ENCODE measurements at places on chromosomes 6 and 20. TPM values are rescaled to one million over a fixed set of nuclear protein-coding genes. Genes with fewer than 3 reads are reported as not detected.

The LBP gene
- 0.32 TPM for total RNA-seq

The TSPO2 gene
- not detected for total RNA-seq

The PTPRA gene
- 66.2 TPM for total RNA-seq

The RNF217 gene
- total RNA-seq: 0.35 TPM

The EMILIN3 gene
- total RNA-seq: not detected

The SLC22A7 gene
- total RNA-seq: not detected

The BPIFA1 gene
- total RNA-seq: not detected

DNA sequence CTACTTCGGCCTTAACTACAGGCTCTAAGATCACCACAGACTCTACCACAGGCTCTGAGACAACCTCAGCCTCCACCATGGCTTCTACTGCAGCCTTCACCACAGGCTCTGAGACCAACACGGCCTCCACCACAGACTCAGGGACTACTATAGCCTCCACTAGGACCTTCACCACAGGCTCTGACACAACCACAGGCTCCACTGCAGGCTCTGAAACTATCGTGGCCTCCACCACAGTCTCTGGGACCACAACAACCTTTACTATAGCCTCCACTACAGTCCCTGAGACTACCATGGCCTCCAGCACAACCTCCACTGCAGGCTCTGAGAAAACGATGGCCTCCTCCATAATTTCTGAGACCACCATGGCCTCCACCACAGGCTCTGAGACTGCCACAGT lies 15.3 kb downstream of the MUC22 start:
- no peak for DNase-seq

DNA sequence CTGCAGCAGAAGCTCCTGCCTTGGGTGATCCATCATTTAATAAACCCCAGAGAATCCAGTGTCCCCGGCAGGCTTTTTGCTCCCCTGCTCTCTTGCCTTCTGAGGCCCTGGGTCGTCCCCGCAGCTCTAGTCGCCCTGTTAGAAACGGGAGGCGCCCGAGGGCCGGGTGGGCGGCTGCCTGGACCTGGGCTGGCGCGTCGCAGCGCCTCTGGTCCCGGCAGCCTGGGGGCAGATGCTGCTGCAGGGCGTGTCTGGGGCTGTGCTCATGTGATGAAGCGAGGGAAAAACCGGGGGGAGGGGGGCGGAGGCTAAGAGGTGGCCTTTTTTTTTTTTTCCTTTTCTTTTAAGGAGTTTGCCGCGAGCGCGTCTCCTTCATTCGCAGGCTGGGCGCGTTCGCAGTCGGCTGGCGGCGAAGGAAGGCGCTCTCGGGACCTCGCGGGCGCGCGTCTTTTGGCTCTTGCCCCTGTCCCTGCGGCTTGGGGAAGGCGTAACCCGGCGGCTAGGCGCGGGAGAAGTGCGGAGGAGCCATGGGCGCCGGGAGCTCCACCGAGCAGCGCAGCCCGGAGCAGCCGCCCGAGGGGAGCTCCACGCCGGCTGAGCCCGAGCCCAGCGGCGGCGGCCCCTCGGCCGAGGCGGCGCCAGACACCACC lies 394 bp downstream of the AKAP12 start:
- no peak for DNase-seq

DNA sequence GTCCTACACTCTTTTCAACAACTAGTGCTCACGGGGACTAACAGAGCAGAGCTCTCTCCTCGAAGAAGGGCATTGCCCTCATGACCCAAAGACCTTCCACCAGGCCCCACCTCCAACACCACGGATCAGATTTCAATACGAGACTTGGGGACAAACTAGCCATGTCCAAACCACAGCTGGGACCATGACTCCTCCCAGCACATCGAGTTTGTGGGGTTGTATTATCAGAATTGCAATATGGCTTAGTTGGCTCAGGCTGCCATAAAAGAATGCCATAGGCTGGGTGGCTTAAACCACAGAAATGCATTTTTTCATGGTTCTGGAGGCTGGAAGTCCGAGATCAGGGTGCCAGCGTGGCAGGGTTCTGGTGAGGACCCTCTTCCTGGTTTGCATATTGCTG lies 189.7 kb upstream of the PMEPA1 start:
- no peak for DNase-seq

DNA sequence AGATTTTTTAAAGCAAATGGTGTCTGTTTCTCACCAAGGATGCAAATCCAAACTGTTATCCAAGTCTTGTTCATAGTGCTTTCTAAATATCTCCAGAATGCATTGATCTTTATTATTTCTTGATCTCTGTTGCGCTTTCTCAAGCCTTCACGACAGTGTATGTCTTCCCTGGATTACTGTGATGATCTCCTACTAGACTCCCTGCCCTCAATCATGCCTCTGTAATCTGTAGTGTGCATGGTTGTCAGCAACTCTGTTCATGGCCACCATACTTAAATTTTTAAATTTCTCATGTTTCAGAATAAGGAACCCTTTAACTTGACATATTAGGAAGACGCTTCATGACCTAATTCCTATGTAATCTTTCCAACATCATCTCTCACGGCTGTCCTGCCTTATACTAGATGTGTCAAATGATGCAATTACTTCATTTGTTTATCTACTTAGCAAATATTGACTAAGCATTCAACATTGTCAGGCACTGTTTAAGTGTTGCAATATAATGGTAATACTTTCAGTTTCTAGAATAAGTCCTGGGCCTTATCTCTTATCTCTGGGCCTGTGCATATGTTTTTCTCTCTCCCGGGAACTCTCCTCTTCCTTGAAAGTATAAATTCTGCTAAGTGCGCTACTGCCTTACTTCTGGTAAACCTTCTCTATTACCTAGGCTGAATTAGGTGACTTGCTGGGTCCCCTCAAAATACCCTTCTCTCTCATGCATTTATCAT lies 25.6 kb upstream of the AHI1 start:
- DNase-seq: no peak

DNA sequence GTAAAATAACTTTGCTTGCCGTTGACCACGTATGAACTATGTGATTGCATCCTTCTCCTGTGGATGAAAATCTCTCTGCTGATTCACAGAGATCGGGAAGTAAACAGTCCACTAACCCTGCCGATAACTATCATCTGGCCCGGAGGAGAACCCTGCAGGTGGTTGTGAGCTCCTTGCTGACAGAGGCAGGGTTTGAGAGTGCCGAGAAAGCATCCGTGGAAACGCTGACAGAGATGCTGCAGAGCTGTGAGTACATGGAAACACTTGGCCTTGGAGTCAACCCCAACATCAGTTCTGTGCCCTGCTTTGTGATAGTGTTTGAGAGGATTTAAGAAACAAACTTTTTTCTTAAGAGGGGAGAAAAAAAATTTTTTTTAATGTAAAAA lies 937 bp downstream of the TAF8 start:
- DNase-seq: no peak

- DNase-seq: no peak
These were observed 64.1 kb upstream of the BEND6 start for GRCh38 chr6:56890683-56891429.

GRCh38 chr6:17957086-17957485 lies 30.3 kb downstream of the KIF13A start:
- DNase-seq: no peak

DNA sequence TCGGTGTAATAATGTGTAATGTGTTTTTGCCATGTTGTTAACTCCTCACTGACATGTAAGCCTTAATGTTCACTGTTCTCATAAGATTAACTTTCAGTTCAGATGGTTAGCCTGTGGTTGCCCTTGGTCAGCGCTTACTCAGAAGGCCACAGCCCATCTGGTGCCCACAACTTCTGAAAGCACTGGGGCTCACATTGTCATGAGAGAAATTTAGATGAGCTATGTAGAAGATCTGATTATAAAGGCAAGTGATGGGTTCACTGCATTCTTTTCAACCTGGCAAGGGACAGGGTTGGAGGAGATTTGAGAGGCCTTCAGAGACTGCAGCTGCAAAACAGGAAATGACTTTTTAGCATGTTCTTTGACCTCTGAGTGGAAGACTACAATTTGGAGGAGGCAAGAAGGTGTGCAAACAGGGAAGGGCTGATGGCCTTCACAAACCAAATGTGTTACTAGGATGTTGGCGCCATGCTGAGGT lies 242.3 kb upstream of the SUPT3H start:
- DNase-seq: no peak

DNA sequence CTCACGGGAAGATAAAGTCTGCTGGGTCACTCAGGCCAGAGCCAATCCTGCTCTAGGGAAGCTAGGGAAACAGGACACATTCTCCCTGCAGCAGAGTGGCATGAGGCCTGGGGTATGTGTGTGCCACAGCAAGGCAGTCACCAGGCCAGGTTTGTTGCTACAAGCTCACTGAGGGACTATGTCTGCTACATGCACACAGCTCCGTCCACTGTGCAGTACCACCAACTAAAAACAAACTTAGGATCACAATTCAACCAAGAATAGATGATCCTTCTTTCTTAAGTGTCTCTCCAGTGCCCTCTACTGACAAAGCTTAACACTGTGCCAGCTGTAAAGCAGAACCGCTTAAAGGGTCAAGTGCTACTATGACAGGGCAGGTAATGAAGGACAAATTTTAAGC lies 192.5 kb downstream of the PTPRK start:
- no peak for DNase-seq

DNA sequence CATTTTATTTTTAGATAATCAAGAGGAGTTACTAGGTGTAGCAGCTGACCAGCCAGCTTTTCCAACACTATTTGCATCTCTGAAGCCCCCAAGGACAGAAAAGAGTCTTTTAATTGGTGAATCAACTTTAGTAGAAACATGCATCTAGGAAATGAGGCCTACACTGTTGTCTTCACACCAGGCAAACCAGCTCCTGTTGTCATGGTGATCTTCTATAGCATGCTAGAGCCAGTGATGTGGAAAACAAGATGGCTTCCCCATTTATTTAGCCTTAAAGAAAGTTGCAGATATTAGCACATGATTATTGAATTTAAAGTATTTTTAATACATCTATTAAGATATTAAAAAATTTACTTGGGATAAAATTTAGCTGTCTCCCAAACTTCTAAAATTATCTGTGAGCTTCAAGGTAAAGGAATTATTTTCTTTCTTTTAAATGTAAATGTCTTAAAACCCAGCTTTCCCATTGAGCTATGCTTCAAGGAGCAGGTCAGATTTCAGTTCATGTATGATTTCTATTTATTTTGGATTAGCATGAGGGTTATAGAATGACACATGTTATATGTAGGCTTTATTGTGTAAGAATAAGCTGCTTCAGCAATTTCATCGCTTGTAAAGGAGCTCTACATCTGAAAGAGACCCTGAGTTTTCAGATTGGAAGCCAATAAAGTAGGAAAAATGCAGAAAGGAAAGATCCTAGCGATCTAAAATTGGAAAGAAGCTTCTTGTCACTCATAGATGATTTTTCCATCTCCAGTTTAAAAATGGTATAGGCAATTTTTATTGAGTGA lies 564.9 kb upstream of the CITED2 start:
- DNase-seq: no peak

DNA sequence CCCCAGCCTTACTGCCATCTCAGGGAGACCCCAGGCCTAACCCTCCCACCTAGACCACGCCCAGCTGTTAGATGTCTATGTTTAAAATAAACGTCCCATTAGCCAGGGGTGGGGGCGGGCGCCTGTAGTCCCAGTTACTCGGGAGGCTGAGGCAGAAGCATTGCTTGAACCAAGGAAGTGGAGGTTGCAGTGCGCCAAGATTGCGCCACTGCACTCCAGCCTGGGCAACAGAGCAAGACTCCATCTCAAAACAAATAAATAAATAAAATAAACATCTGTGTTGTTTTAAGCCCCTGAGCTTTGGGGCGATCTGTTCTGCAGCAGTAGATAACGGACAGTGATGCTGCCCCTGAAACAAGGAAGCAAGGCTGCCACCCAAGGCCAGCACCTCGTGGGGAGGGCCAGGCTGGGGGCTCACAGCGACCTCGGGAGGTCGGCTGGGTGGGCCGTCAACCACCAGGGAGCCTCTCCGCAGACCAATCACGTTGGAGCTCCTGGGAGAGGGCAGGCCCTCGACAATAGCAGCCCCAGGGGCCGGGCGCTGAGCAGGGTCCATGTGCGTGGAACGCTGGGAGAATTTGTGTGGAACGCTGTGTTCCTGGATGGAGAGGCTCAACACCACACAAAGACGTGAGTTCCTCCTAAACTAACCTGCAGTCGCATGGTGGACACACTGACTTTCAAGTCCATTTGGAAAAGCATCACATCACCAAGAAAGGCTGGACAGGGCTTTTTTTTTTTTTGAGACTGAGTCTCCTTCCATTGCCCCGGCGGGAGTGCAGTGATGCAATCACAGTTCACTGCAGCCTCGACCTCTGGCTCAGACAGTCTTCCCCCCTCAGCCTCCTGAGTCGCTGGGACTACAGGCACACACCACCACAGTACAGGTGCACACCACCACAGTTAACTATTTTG lies 1.0 kb upstream of the HELZ2 start:
- DNase-seq: no peak

DNA sequence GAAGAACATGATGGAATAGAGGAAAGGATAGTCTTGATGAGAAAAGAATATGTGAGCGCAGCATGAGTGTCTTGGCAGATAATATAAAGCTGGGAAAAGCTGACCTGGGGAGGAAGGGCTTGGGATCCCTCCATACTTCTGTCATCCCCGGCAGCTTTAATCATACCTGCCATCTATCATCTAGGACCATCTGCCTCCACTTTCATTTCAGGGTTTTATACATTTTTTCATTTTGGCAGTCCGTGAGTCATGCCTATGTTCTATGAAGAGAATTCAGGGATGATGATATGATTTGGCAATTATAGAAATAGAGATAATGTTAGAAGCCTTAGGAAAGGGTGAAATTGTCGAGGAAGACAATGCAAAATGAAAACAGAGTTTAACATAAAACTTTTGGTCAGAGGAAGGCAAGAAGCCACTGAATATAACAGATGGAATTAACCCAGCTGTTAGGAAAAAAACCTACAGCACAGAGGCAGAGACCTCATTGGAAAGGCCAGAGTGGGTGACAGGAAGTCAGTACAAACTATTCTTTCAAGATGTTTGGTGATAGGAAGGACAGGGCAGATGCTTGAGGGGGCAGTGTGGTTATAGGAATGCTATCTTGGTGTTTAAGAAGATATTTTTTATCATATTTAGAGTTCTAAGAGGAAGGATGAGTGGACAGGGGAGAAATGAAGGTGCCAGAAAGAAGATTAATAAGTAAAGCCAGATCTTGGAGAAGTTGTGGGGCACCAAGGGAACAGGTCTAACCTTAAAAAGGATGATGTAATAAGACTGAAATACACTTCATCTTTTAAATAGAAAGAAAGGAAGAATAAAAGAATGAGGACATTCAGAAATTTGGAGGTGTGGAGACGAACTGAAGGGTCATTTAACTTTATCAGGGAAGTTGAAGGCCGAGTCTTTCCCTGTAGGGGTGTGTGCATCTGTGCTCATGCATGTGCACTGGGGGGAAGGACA lies 37.8 kb downstream of the MARCKS start:
- DNase-seq: no peak

- DNase-seq: no peak
These were observed 53.5 kb downstream of the RALGAPA2 start for GRCh38 chr20:20658871-20659431.
